Right ventricle myocardium superior (tissue), 1 donor: ENCODE measurements at places on chromosomes 5 and 9. TPM values are rescaled to one million over a fixed set of nuclear protein-coding genes. Genes with fewer than 3 reads are reported as not detected.

GRCh38 chr5:98773464-98774191 lies at the start of gene RGMB:
Gene RGMB, plus strand, starts transcription at chr5:98773663. Its CDS starts 408 bp downstream, at chr5:98774071.
- DNase-seq = peak; percentile 98

DNA sequence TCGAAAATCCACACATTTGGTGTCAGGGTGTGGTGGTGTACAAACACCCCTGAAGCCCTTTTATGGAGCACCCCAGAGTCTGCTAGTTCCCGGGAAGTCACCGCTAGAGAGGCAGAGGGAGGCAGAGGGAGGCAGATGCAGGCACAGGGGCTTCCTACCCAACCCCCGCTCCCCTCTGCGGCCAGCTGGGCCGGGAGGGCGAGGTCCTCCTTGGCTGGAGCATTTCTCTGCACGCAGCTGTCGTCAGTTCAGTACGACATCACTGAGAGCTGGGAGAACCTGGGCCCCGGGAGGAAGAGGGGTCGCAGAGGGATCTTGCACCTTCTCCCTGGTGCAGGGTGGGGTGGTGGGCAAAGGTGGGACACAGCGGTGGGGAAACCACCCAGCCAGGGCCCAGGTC lies 15.8 kb upstream of the UBAC1 start:
- DNase-seq = no peak

DNA sequence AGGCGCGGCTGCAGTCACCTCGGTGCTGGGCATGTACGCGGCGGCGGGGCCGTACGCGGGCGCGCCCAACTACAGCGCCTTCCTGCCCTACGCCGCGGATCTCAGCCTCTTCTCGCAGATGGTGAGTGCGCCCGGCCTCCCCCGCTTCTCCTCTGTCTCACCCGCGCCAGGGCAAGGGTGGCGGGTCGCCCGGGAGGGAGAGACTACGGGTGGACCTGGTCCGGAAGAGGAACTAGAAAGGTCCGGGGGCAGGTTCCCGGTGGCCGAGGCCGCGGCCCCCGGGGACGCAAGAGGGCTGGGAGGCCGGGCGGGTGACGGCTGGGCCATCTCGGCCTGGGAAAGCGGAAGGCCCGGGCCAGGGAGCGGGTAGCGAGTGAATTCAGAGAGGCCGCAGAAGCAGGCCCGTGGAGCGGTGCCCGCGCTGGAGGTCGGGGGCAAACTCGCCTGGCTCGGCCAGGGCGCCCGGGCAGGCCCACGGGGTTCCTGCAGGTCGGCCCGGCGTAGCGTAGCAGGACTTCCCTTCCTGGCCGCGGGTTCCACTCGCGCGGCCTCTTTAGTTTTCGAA lies 711 bp downstream of the IRX1 start:
- DNase-seq = no peak

The SVEP1 gene
- 6.8 TPM for total RNA-seq

DNA sequence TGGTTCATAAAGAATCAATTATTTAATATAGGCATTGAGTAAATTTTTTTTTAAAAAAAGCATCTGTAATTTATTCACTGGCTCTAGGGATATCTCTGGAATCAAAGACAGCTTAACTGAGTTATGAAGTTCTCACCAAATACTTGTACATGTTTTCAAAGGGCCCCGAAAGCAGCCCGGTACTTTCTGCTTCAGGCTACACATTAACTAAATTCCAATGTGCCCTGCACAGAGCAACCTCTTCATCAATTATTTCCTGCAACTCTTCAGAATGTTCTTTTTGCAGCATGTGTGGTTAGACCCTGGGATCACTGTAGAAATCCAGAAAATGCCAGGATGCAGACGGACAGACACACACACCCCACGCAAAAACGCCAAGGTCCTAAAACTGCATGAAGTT lies 209.0 kb downstream of the EFNA5 start:
- DNase-seq = no peak

- DNase-seq = no peak
Observed at GRCh38 chr5:120017513-120017912, 388.2 kb downstream of the FAM170A start.

GRCh38 chr5:95083606-95084005 lies 201.3 kb downstream of the MCTP1 start:
- DNase-seq = no peak

DNA sequence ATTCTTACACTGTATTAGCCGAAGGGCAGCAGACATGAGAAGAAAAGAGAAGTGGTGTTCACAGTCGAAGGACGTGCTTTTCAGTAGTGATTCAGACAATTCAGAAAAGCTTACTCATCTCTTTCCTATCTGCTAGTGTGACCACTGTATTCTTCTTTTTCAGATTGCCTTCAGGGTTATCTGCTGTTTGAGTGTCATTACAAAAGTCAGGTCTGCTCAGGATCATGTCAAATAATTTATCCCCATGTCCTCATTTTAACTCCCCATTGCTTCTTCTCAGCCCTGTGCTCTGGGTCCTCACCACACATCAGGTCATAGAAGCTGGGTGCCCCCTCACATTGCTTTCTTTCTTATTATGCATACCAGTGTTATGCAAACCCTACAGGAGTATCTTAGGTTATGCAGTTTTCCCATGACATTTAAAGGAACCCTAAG lies 394.0 kb downstream of the CETN3 start:
- DNase-seq = no peak

The CCL19 gene
- 0.70 TPM for total RNA-seq
